ENCODE measurements at places on chromosomes 13 and 19.

DNA sequence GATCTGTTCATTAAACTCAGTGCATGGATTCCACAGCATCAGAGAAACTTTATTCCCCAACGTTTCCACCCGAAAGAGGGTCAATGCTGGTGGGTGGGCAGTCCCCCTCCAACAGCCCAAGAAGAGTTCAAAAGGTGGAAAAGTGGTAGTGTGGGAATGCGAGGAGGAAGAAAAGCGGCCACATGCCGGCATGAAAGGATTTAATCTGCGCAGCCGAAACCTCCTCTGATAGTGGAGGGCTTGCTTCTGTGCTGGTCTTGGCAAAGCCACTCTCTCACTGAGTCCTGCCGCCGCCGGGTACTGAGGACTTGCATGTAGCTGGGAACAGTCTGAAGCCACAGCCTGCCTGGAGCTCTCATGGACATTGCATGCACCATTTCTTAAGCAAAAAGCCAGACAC, 136.2 kb upstream of the ZNF536 start:
- DNase-seq: no peak

GRCh38 chr19:16927883-16928282, 39.1 kb downstream of the F2RL3 start:
- no peak for DNase-seq

DNA sequence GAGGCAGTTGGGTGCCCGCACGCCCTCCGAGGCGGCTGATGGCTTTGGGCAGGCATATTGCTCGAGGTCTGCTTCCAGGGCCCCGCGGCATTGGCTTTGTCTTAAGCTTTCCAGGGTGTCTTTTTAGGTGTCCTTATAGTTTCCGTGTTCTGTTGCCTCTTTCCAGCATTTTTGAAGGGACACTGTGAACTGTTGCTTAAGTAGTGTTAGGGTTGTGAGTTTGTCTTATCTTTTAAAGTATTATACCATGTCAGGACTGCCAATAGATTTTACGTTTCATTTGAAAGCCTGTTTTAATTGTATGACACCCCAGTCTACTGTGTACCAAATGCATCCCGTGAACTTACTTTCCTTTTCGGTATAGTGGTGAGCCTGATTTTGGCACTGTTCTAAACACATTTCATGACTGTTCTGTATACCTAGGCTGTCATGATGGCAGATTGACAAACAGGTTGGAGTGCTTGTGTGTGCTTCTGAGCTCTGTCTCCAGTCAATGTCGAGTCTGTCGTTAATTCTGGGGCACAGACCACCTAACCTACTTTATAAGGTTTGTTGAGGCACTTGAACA, 656 bp downstream of the PCCA start:
- peak; percentile 13 for DNase-seq

DNA sequence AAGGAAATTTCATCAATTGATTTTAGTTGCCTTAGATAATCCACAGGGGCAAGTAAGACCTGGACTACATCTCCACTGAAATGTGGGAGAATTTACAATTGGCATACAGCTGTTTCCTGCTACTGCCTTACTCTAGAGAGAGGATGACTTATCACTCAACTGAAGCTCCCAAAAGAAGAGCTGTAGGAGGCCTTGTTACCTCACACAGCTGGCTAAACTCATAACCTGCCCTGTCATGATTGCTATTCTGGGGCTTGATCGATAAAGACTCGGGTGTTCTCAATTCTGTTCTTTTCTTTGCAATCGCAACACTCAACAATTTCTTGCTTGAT, 1396.4 kb downstream of the EFNB2 start:
- no peak for DNase-seq

GRCh38 chr19:42335374-42335936, 10.0 kb downstream of the MEGF8 start:
- no peak for DNase-seq

- no peak for DNase-seq
Measured at GRCh38 chr13:111577208-111577828, 256.9 kb downstream of the TEX29 start.

Measured in astrocyte (in vitro differentiated cells and primary cell).